ENCODE measurements at places on chromosomes 7 and 10. TPM values are rescaled to one million over a fixed set of nuclear protein-coding genes. Genes with fewer than 3 reads are reported as not detected.

Gene GNGT1
- not detected for total RNA-seq

Gene CUTC
- 27.5 TPM for total RNA-seq

Gene PDE1C
- total RNA-seq = not detected

Gene VSTM2A
- total RNA-seq = not detected

Gene CYP3A4
- total RNA-seq = not detected

Gene CRYGN
- not detected for total RNA-seq

Gene EIF4EBP2
- 38.7 TPM for total RNA-seq

Gene HOXA3
- not detected for total RNA-seq

Gene RET
- 0.05 TPM for total RNA-seq

Gene KAZALD1
- 0.58 TPM for total RNA-seq

Gene NAT16
- total RNA-seq = not detected

Gene NRCAM
- 2.2 TPM for total RNA-seq

Gene TWIST1
- total RNA-seq = not detected

Gene PRPS1L1
- not detected for total RNA-seq

Gene FGFBP3
- 1.8 TPM for total RNA-seq

Gene SUN3
- not detected for total RNA-seq

Gene RADIL
- not detected for total RNA-seq

Gene CUZD1
- total RNA-seq = 2.2 TPM
